ENCODE measurements at places on chromosomes 1 and 21. TPM values are rescaled to one million over a fixed set of nuclear protein-coding genes. Genes with fewer than 3 reads are reported as not detected.
A peak's percentile ranks its signal among the peaks of the same experiment; 100 is the strongest.

GRCh38 chr1:166172106-166172505, 5.3 kb upstream of the FAM78B start:
- DNase-seq: no peak

SYTL1 gene
- total RNA-seq: 57.2 TPM

- DNase-seq: peak; percentile 94
Measured at GRCh38 chr1:44786138-44786840, 1.7 kb downstream of the BEST4 start.

DNA sequence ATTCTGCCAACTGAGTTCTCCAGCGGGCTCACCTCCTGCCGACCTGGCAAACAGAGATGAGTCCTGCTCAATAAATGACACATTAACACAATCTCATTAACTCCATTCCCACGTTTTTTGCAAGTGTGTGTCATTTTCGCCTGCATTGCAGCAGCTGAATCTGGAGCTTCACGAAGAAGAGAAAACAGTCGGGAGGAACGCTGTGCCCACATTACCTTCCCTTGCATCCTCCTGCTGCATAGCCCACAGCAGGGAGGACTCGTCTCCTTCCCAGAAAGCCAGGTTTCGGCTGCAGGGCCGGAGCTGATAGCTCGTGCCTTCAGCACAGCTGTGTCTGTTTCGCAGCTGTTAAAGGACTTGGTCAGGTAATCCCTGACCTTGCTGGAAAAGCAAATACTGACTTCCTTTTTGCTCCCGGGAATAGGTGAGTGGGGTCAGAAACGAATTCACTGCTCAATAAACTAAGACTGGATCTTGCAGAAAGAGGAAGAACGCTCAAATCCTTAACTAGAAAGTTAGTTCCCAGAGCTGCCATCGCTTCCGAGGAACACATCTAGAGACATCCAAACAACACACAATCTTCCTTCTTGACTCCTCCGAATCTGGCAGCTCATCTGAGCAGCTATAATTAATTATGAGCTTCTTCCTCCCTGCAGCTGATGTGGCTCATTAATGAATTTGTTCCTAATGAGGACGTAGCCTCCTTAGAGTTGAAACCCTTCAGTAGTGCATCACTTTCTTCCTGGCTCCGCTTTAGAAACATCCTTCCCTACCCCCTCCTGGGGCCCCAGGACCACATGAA, 33.0 kb downstream of the KANK4 start:
- peak; percentile 65 for DNase-seq

DNA sequence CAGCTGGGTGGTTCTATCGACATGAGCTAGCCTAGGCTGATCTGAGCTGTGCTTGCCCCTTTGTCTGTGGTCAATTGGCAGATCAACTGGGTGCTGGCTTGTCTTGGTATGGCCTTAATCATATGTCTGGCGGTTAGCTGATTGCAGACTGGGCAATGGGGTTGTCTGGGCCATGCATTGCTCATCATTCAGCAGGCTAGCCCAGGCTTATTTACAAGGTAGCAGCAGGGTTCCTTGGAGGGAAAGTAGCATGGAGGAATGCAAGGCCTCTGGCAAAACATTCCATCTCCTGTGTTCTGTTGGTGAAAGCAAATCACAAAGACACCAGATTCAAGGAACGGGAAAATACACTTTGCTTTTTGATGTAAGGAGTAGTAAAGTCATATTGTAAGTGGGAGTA, 84.0 kb upstream of the IVNS1ABP start:
- DNase-seq: no peak

GRCh38 chr1:153770797-153771196, 4.4 kb upstream of the SLC27A3 start:
- peak; percentile 58 for DNase-seq

- no peak for DNase-seq
Measured at GRCh38 chr1:170768929-170769328, 105.0 kb downstream of the PRRX1 start.

BSND gene
- total RNA-seq: 0.15 TPM

DNA sequence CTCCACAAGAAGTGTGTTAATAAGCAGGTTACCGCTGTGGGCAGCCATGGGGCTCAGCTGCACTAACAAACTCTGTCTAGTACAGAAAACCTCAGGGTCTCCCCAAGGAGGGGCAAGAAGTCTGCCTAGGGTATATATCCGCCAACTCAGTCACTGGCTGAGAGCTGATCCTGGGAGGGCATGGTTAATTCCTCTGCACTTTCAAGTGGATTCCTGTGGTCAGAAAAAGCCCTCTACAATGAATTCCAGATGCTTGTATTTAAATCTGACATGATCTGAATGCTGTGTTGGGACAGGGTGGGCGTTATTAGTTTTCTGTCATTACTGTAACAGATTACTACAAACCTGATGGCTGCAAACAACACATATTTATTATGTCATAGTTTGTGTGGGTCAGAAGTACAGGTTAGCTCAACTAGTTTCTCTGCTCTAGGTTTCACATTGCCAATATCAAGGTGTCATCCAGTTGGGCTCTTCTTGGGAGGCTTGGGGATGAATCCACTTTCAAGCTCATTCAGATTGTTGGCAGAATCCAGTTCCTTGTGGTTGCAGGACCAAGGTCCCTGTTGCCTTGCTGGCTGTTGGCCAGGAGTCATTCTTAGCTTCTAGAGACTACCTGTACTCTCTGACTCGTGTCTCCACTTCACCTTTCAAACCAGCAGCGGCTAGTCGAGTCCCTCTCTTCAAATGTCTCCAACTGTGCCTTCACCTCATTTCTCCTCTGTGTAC, 8.0 kb upstream of the SELE start:
- DNase-seq: no peak

- no peak for DNase-seq
Measured at GRCh38 chr1:34029515-34029914, 135.5 kb downstream of the CSMD2 start.

GRCh38 chr21:32094804-32095203, 184.0 kb downstream of the MIS18A start:
- no peak for DNase-seq

GRCh38 chr1:46341222-46342083, 846 bp downstream of the NSUN4 start:
- DNase-seq: peak; percentile 80

GRCh38 chr1:151313501-151313900, 13.7 kb downstream of the PI4KB start:
- no peak for DNase-seq

GABRD gene
- not detected for total RNA-seq

- DNase-seq: no peak
Measured at GRCh38 chr1:193553564-193553963, 367.2 kb upstream of the B3GALT2 start.

GRCh38 chr1:222275001-222275728, 272.7 kb downstream of the HHIPL2 start:
- no peak for DNase-seq

C2CD2 gene
- 127 TPM for total RNA-seq

SYNC gene
- 9.2 TPM for total RNA-seq

RGS18 gene
- 84.7 TPM for total RNA-seq

DNA sequence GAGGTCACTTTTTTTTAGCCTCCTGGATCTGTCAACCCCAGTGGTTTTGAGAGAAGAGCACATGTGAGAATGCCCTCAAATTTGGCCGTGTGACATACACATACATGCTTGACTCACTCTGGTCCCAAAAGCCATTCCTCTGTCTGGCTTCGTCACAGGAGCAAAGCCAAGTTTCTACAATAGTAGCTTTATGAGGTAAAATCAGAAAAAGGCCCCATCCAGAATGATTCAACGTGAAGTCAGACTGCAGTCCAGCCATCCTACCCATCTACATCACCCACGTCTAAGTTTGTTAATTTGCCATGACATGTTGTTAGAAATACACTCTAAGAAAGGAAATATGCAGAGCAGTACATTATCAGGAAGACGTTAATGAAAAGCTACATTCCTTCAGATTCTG, 245.2 kb downstream of the SDCCAG8 start:
- DNase-seq: no peak

GRCh38 chr1:109687641-109688499, at the start of gene GSTM1:
Gene GSTM1, plus strand, starts transcription at chr1:109687817. Its CDS starts 57 bp downstream, at chr1:109687874.
- DNase-seq: peak; percentile 93

GJA8 gene
- not detected for total RNA-seq

ISG15 gene
- 51.0 TPM for total RNA-seq

GRCh38 chr1:180539136-180539535, 19.6 kb upstream of the OVAAL start:
- DNase-seq: no peak

GRCh38 chr1:87999852-88000251, 671.2 kb downstream of the LMO4 start:
- no peak for DNase-seq

- no peak for DNase-seq
Measured at GRCh38 chr1:59972216-59972927, 45.8 kb upstream of the CYP2J2 start.

C2CD4D gene
- not detected for total RNA-seq

CD247 gene
- total RNA-seq: 31.7 TPM

CLIC4 gene
- 99.6 TPM for total RNA-seq

DNA sequence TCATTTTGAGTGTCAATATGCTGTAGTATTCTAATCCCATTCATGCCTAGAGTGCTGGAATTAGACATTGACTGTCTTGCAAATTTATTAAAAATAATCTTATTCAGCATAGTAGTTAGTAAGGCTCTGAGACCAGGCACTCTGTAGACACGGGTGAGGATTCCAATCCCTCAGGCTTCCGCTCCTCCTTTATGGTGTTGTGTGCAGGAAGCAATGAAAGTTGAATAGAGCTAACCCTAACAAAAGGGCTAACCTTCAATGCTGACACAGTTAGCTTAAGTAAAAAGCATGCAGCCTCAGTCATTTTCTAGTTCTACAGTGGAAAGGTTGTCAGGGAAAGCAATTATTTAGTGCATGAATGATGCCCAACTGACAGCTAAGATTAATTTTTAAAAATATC, 199.6 kb upstream of the SGIP1 start:
- DNase-seq: no peak

- DNase-seq: no peak
Measured at GRCh38 chr21:15062606-15062965, 2.2 kb downstream of the NRIP1 start.

DNA sequence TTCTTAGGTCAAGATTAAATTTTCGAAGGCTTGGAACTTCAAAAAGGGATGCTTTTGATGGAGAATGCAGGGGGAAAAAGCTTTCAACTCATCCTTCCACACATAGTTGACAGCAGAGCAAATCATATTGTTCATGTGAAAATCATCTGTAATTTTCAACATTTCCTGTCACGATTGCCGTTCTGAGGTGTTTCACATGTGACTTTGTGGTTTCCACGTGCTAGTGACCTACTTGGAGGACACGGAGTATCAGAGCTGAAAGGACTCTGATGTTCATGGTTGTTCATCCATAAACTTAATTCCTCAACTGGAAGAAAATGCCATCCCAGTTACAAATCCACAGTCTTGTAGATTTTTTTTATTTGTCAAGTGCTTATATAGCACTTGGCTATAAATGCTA, 79.1 kb downstream of the ZP4 start:
- DNase-seq: no peak

- DNase-seq: no peak
Measured at GRCh38 chr1:109631513-109632505, 12.2 kb downstream of the AMPD2 start.

DNA sequence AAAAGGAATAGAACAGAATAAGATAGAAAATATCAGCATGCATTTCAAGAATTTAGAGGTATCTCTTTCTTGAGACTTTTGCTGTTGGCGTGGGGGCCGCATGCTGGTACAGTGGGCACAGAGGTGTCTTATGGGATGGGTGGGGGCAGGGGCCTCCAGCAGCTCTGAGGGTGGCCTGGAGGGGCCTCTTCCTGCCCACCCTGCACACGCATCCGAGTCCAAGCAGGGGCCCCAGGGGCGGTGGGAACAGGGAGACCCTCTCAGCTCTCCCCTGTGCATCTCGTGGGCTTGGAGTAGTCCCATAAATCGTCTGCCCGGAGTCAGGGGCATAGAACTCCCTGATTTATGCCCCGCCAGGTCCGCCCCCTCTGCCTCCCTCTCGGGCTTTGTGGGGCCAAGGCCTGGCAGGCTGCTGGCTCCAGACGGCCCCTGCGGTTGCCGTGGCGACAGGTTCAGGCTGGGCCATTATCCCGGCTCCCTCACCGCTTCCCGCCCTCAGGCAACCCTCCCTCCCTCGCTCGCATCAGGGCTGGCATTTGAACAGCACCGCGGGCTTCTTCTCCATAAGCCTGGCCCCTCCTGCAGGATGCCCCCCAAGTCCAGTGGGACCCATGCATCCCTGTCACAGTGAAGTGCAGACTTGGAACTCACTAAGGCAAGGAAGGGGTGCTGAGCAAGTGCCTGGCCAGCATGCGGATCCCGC, 133.2 kb upstream of the ZBTB40 start:
- DNase-seq: no peak

HSD3B1 gene
- not detected for total RNA-seq

DNA sequence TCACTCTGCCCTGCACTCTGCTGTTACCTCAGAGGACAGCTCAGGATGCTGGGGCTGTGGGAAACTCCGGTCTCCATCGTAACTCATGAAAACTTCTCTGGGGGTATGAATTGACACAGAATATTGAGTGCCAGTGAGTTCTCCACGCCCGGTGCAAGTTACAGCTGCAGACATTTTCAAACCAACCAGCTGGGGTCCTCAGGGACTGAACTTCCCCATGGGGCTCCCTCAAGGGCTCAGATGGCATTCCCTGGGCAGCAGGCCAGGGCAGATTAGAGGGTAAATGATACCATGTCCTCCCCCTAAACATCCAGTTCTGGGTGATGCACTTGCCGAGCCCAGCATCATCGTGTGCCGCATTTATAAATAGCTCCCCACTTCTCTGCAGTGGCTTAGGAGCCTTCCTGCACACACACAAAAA, 27.8 kb upstream of the CCSAP start:
- DNase-seq: no peak
